Osteoblast (primary cell): ENCODE measurements at places on chromosomes 11 and 22.

- no peak overlapping the region for H3K27ac ChIP-seq
- DNase-seq = no peak
- H3K36me3 ChIP-seq = no peaks in the 10 kb centered on the region
- no peaks in the 10 kb centered on the region for H3K4me1 ChIP-seq
These were observed 74.4 kb downstream of the SLC36A4 start for GRCh38 chr11:93123351-93123898.

DNA sequence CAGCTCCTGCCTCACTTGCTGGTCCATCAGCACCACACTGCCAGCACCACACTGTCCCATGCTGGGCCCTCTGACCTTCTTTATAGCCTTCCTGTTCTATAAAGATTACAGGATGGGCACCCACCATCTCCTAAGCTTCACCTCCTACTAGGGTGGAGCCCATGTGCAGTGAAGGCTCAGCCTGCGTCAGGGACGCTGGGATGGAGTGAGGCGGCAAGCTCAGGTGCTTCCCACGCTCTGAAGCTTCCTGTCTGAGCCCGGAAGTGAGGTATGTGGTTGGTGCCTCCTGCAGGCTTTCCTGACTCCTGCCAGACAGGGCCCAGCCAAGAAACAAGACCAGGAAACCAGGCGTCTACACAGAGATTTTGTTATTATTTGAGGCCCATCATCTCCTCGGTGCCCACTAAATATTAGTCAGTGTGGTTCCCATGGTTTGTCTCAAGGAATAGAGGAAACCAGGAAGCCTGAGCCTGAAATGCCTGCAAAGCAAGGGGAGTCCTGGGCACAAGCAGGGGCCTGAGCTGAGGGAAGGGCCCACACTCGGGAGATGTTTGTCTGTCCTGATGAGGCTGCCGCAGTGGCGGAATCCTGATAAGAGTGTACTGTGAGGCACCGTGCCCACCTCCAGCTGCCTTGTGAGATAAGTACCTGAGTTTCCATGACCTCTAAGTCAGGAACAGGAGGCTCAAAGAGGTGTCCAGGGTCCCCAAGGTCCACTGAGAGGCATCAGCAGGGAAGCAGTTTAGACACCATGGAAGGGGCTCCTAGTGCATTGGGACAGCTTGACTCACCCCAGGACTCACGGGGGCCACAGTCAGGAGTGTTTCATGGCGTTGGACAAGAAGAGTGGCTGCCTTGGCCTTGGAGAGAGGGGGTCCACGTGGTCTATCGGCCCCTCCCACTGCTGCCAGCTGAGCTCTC lies 22.0 kb downstream of the RSPH14 start:
- peaks cover 2% of the 10 kb centered on the region for H3K27me3 ChIP-seq
- peak; percentile 80 for DNase-seq
- no peaks in the 10 kb centered on the region for H3K36me3 ChIP-seq
- H3K4me1 ChIP-seq = no peaks in the 10 kb centered on the region
- H3K27ac ChIP-seq = no peak overlapping the region
- H3K4me3 ChIP-seq = no peak overlapping the region

DNA sequence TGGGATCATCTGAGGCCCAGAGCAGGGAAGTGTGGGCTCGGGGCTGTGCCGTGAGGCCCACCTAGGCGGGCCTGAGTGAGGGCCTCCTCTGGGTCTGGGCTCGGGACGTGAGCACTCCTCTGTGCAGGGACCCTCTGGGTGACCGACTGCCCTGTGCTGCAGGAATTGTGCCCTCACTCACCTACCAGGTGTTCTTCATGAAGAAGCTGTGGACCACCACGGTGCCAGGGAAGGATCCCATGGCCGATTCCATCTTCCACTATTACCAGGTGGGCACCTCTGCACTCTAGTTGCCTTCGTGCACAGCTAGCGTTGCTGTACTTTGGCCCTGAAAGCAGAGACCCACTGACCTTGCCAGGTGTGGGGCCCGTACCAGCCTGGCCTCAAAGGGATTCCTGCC lies 80.5 kb downstream of the MYO7A start:
- no peaks in the 10 kb centered on the region for H3K36me3 ChIP-seq
- DNase-seq = peak; percentile 63
- H3K4me1 ChIP-seq = no peaks in the 10 kb centered on the region
- no peak overlapping the region for H3K4me3 ChIP-seq

GRCh38 chr11:26828288-26828687 lies 106.4 kb upstream of the SLC5A12 start:
- no peak for DNase-seq
- no peak overlapping the region for H3K27ac ChIP-seq
- H3K4me1 ChIP-seq = no peaks in the 10 kb centered on the region

DNA sequence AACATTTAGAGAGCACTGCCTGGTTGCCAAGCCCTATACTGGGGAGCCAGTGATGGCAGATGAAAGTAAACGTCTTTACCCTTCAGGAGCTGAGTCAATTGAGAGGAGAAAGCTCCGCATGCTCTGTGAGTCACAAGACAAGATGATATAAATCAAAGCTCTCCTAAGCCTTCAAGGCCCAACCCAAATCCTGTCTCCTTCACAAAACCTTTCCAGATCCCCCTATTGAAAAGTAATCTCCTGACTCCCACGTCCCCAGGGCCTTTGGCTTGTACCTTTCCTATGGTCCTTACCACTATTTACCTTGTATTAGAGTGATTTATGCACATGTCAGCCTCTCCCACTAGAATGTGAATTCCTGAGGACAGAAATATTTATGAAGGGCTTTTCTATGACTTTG lies 230.1 kb upstream of the TENM4 start:
- no peak for DNase-seq
- H3K27ac ChIP-seq = no peak overlapping the region
- no peaks in the 10 kb centered on the region for H3K4me1 ChIP-seq

GRCh38 chr11:62555464-62556107 lies 9.0 kb upstream of the AHNAK start:
- peaks cover 71% of the 10 kb centered on the region for H3K4me1 ChIP-seq
- peaks cover 32% of the 10 kb centered on the region for H3K36me3 ChIP-seq
- peak overlapping the region; percentile 52 for H3K4me3 ChIP-seq
- H3K27ac ChIP-seq = peak overlapping the region; percentile 85
- no peaks in the 10 kb centered on the region for H3K27me3 ChIP-seq

DNA sequence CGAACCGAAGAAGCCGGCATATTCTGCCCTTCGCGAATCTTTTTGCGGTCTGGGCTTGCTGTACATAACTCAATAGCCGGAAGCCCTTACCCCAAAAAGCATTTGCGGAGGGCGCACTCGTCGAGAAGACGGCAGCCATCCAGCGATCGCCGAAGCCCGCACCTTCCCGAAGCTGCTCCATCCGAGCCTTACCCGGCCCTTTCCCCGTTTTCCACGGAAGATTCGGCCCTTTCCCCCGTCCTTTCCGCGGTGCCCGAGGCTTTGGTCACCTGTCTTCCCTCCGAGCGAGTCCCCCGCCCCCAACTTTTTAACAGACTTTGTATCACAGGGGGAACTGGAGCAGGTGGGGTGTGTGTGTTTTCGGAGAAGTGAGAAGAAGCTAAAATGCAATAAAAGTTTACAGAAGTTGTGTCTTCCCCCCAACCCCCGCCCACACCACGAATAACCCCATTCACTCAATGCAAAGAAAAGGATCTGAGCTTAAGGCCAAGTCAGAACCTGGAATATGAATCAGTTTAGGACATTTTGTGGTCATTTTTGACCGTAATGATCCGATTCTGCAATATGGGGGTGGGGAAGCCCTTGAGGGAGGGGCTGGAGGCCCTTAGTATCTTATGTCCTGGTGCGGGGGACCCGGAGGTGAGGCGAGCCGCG lies 99.0 kb upstream of the HSD17B12 start:
- H3K4me3 ChIP-seq = peak overlapping the region; percentile 58
- peaks cover 84% of the 10 kb centered on the region for H3K27me3 ChIP-seq
- H3K27ac ChIP-seq = no peak overlapping the region
- peaks cover 10% of the 10 kb centered on the region for H3K4me1 ChIP-seq
- DNase-seq = peak; percentile 85
